ENCODE measurements at places on chromosomes 2 and 18. TPM values are rescaled to one million over a fixed set of nuclear protein-coding genes. Genes with fewer than 3 reads are reported as not detected.

Gene ALPP
- total RNA-seq: 0.27 TPM

Gene QPCT
- total RNA-seq: 15.8 TPM

Gene XDH
- 2.5 TPM for total RNA-seq

Gene SERPINB5
- 7.5 TPM for total RNA-seq

Gene ATOH8
- 13.7 TPM for total RNA-seq

Gene COLEC11
- total RNA-seq: 0.33 TPM

Gene CPS1
- total RNA-seq: 33.2 TPM

Gene STAT4
- 2.1 TPM for total RNA-seq

Gene CREG2
- 4.2 TPM for total RNA-seq

Gene CD8B2
- 0.31 TPM for total RNA-seq

Gene DSG1
- total RNA-seq: 40.8 TPM

Gene GULP1
- total RNA-seq: 26.3 TPM

Gene SAG
- total RNA-seq: 0.43 TPM

Gene TPO
- 0.31 TPM for total RNA-seq

Gene PRSS56
- not detected for total RNA-seq

Gene CSRNP3
- 18.4 TPM for total RNA-seq

Gene SGPP2
- 22.4 TPM for total RNA-seq

Gene ADRA2B
- 13.9 TPM for total RNA-seq

Gene MC5R
- total RNA-seq: not detected

Gene HTR2B
- not detected for total RNA-seq
